ENCODE measurements at places on chromosomes 6 and 20.

DNA sequence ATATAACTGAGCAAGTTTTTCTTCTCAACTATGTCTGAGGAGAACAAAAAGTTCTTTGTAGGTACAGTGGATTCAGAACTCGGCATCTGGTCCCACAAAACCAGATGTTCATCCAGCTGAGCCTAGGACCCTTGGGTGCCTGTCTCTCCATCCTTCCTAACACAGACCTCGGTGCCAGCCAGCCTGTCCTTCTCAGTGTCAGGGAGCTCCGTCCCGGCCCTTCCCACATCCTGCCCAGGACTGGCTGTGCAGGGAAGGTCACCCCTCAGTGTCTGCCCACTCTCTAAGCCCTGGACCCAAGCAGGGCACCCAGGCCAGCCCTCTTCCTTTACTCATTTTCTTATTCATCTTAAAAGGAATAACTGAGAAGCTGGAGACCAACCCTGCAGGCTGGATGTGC is 32.0 kb upstream of the AGPAT4 start:
- no peak for DNase-seq

- peak; percentile 70 for DNase-seq
Observed at GRCh38 chr6:15715060-15715459, 52.2 kb upstream of the DTNBP1 start.

DNA sequence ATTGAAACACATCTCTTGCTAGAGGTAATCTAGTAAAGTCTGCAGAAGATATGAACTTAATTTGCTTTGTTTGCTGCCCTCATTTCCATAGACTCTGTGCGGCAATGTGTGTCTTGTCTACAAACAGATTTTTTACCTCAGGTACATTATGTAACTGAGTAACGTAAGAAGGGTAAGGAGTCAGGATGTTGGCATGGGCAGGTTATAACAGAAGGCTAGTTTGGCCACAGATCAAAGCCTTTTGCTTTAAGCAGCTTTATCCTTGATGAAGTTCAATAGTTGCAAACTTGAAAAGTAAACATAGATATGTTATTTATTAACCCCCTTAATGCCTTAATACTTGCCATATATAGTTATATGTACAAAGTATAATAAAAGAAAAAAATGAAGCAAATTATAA is 391.6 kb upstream of the FKBP1C start:
- DNase-seq = no peak

DNA sequence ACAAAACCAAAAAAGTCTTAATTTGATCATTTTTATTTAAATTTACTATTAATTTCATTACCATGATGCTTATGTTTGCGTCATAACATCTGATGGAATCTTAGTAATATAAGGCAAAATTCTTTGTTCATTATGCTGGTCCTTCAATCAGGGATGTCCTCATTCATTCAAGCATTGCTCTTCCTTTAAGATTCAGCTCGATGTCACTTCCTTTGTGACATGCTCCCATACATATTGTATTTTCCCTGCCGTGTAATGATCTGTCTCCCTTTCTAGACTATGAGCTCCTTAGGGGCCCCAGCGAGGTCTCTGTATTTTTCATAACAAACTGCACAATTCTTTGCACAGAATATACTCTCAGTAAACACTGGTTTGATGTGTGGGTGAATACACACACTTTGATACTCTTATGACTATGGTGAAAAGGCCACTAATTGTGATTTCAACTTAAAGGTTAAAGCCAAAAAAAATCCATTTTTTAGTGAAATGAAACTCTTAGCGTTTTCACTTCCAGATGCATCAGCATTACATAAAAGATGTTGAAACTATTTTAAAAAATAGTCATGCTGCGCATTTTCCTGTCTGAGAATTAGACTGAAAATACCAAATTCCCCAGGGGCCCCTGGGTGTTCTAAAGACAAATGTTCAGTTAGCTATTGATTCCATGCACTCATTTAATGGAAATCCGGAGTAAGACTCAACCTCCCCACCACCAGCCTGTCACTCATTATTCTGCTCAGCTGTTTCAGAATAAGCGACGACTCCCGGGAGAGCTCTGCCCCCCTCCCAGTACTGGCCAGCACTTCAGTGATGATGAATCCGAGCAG is 169.7 kb downstream of the ATXN1 start:
- peak; percentile 61 for DNase-seq

DNA sequence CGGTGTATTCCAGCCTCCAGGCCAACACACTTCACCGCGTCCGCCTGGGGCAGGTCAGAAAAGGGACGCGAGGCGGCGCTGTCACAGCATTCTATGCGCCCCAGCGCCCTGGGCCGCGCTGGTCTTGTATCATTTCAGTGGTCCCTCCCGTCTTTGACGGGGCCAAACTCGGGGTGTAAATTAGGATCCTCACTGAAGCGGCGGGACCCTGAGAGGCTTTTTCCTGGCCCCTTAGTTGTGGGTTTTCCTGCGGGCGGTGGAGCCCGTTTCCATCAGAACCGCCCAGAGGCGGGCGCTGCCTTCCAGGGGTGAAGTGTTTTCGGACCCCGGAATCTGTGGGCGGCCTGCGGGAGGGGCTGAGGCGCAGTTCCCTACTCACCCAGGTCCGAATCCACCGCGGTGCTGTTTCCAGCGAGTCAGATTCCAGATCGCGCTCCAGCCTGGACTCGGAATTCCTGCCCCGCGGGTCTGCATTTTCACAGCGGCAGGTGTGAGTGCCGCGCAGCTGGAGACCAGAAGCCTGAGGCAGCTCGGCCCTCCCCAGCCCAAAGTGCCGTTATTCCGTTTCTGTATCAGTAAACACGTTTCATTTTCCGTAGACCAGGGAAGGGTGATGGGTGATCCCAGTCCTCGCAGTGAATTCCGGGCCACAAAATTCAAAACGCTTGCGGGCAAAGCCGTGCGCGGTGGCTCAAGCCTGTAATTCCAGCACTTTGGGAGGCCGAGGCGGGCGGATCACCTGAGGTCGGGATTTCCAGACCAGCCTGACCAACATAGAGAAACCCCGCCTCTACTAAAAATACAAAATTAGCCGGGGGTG is 3.9 kb upstream of the MICB start:
- DNase-seq = peak; percentile 91

DNA sequence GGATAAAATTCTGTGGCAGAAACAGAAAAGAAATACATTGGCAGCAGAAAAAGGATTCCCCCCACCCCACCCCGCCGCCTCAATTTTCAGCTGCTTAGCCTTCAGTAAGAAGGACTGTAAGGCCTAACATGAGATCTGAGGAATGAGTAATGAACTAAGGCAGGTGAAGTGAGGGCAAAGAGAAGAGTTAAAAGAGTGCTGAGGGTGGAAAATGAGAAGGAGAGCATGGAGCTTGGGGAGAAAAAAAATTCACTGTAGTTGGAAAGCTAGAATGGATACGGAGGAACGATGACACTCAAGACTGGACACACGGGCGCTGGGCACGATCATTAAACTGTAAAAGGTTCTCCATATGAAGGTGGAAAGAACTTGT is 14.6 kb downstream of the POM121L2 start:
- DNase-seq = no peak
